ENCODE measurements at places on chromosomes 2 and 18.

DNA sequence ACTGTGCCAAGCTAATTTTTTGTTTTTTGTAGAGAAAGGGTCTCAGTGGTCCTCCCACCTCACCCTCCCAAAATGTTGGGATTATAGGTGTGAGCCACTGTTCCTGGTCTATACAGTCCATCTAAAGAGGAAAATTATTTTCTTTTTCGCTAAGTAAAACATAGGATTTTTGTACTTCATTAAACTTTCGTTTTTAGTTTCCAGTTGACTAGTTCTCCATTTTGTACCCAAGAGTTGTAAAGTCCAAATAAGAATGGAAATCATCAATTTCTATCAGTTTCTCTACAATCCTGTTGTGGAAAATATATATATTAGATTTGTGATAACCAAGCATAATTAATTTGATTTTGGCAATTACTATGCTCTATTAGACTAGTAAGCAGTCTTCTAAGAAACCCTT is 156.4 kb downstream of the BABAM2 start:
- DNase-seq, result no peak

DNA sequence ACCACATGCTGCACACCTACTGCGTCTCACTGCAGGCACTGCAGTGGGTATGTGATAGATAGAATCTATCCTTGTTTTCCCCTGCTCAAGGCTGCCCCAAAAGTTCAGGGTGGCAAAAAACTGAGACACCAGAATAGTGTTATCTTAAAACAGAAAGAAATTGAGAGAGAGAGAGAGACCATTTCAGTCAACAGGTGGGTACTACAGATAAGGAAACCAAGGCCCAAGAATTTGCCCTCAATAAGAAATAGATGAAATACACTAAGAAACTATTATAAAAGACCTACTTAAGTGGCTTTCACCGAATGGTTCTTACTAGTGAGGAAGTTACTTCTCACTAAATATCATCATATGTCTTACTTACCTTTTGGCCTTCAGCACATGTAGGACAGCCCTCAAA is 27.9 kb downstream of the EPG5 start:
- DNase-seq, result no peak

- no peak for DNase-seq
These were observed 313.2 kb upstream of the ZEB2 start for GRCh38 chr2:144833075-144833637.

DNA sequence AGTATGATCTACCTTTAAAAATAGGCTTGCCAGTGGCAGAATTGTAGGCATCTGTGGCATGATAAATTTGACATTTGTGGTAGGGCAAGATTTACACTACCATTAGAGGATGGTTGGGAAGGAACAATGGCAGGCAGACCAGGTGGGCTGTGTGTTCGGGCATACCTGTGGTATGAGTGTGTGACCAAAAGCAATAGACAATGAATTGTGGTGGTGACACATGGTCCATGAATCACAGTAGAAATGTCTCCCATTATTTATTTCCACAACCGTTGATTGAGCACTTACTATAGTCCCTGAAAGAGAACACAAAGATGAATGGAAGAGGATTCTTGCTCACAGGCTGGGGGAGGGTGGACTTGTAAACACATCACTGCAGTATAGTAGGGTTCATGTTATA is 29.9 kb upstream of the RUFY4 start:
- no peak for DNase-seq

- DNase-seq, result no peak
These were observed 8.1 kb upstream of the HES6 start for GRCh38 chr2:238247841-238248453.

DNA sequence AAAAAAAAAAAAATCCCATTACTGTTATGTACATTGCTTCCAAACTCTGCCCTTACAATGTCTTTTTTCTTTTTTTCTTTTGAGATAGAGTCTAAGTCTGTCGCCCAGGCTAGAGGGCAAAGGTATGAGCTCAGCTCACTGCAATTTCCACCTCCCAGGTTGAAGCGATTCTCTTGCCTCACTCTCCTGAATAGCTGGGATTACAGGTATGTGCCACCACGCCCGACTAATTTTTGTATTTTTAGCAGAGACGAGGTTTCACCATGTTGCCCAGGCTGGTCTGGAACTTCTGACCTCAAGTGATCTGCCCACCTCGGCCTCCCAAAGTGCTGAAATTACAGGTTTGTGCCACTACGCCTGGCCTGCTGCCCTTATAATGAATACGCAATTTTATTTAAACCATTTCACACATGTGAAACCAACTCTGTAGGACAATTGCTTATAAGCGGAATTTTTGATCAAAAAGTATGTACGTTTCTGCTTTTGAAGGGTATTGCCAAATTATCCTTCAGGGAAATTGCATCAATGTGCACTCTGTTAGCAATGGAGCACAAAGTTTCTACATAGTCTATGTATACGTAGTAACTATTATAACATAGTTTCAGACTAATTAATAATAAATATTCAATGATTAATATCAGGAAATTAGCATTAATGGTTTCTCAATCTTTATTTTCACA is 55.7 kb upstream of the ACTR3 start:
- DNase-seq, result no peak

DNA sequence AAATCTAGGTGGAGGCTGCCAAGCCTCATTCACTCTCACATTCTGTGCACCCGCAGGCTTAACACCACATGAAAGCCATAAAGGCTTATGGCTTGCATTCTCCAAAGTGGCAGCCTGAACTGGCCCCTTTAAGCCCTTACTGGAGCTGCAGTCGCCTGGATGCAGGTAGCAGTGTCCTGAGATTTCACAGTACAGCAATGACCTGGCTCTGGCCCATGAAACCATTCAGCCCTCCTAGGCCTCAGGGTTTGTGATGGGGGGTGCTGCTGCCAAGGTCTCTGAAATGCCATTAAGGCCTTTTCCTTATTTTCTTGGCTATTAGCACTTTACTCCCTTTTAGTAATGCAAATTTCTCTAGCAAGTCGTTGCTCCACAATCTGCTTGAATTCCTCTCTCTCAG is 48.6 kb downstream of the RNMT start:
- DNase-seq, result no peak

DNA sequence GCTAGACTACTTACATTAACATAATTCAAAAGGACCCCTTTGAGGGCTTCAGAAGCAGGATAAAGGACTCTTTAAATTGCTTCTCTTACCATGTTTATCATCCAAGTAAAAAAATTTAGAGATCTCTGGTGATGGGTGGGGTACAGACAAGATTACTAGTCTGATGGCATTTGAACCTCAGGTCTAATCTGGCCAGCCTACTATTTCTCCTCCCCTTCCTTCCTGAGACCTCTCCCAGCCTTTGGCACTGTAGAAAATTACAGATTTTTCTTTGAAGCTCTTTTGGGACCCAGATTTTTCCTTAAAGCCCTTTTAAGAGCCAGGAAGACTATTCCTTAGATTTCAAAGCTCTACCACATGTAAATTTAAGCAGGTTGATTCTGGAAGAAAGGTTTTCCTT is 28.9 kb downstream of the GCA start:
- DNase-seq, result no peak

- DNase-seq, result peak; percentile 71
These were observed 86.0 kb upstream of the TWIST2 start for GRCh38 chr2:238761868-238762267.

All from cerebellar cortex (tissue), 1 donor.